Inflammatory macrophage (primary cell): ENCODE measurements at places on chromosomes 4 and X.
A peak's percentile ranks its signal among the peaks of the same experiment; 100 is the strongest.

DNA sequence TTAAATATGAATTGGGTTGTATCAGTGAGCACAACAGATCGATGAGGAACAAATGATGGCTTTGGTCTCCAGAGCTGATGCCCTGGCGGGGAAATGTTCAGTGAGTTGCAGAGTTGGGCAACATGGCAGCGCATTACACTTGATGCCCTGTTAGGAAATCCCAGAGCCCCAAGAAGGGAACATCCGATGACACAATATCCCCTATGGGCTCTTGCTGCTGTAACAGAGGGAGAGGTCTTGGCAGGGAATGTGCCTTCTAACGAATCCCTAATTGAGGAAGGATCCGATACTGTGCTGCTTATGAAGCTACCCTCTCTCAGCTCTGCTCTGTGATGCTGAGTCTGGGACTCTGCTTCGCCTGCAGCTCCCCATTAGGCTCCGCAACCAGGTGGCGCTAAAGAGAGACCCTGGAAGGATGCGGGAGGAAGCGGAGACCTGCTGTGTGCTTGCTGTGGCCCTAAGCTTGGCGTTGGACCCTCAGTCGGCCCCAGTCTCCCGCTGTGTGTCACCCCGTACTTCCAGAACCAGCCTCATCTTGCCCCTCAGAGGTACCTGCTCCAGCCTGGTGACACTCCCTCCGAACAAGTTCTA, 38.9 kb downstream of the PDHA1 start:
- DNase-seq: peak; percentile 71

DNA sequence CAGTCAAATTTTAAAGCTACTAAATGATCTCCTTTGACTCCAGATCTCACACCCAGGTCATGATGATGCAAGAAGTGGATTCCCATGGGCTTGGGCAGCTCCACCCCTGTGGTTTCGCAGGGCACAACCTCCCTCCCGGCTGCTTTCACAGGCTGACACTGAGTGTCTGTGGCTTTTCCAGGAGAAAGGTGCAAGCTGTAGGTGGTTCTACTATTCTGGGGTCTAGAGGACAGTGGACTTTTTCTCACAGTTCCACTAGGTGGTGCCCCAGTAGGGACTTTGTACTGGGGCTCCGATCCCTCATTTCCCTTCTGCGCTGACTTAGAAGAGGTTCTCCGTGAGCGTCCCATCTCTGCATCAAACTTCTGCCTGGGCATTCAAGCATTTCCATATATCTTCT, 845.2 kb downstream of the PCDH18 start:
- DNase-seq: no peak

DNA sequence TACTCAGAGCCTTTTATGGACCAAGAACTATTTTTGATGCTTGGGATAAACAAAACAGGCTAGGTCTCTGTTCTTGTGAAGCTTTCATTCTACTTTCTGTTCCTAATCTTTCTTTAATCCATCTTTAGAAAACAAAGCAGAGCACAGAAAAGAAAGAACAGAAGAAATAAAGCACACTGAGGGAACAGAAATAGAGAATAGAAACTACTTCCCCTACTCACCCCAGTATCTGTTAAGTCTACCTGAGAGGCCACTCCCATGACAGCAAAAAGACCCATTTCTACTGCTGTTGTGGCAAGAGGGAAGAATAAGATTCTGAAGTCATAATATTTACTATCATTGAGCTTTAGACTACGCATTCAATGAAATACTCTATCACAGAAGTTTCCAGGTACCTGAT, 9.2 kb downstream of the RFC1 start:
- no peak for DNase-seq

DNA sequence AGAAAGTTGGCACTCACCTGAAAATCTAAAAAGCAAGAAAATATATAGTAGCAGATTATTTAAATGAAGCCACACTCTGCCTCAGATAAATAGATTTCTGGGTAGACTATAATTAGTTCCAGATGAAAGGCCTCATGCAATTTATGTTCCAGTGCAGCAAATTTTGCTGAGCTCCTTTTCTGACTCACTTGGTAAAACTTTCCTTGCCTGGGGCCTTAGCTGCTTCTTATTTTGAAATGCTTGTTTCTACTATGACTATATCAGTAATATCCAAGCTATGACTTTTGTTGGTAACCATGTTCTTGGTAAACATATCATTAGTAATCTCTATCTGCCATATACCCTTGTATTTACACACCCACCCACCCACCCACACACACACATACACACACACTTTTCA, 961.8 kb downstream of the SH3BGRL start:
- DNase-seq: no peak

DNA sequence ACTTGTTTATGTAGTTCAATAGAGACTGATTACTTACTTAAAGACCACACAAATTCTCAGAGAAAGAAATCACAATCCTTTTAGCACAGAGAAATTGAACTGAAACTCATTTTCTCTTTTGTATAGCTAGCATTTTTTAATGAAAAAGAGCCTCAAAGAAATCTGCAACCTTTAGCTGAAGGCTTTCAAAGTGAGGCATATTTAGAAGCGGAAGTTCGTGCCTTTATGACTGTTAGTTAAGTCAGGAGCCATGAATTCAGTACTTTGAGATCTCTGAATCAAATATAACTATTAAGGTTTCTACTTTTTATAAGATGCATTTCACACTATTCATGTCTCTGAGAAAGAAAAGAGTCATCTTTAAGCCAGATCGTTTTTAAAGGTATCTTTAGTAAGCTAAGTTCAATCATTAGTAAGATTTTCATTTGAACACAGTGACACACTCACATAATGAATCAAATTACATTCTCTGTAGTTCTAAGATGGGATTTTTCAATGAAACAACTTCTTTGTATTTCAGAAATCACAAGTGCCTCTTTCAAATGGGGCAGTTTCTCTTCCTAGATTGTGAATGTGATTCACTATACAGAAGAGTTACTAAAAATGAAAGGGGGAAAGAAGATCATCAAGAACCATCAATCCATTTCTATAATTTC, 61.4 kb downstream of the SMARCA1 start:
- DNase-seq: no peak

DNA sequence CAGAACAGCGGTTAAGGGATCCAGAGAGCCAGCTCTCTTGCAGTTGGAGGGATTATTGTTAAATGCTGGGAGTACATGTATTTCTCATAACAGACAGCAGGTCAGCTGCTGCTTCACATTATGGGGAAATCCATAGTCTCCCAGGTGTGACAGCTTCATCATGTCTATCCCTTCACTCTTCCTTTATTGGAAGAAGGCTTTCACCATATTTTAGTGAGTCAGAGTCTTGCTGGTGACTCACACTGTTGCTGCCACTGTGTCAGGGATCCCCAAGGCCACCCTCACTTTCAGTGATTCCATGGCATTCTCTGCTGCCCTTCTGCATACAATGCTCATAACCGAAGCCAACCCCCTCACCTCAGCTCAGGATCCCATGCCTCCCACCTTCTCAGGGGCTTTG, 32.9 kb upstream of the PAGE5 start:
- DNase-seq: no peak

DNA sequence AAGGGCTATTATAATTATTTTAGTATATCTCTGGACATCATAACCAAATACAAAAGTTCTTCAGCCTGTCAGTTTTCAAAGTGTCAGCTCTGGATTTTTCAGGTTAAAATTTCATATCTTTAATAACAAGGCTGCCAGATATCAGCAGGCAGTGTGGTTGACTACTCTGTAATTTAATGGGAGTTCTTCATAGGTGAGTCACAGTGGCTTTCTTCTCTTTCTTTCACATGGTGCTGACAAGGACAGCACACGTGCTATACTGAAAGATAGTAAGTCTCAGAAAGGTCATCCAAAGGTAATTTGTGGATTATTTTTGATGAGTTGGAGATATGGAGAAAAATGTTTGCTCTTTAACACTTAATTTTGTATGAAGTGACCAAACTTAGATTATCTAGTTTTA, 43.2 kb downstream of the GALNT7 start:
- no peak for DNase-seq

DNA sequence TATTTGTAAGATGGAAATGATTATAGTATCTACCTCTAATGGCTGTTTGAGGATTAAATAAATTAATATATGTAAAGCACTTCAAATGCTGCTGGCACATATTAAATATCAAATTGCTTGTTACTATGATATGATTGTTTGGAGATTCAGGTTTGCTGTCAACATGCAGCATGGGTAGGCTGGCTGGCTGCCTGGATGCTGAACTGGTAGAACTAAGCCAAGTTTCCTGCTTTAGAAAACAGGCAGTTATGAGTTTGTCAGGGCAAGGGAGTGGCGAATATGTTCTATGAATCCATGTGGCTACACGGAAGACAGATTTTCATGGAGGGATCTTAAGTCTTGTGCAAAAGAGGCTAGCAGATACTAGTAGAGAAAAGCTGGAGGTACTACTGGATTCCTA, 239.6 kb downstream of the GBA3 start:
- no peak for DNase-seq

DNA sequence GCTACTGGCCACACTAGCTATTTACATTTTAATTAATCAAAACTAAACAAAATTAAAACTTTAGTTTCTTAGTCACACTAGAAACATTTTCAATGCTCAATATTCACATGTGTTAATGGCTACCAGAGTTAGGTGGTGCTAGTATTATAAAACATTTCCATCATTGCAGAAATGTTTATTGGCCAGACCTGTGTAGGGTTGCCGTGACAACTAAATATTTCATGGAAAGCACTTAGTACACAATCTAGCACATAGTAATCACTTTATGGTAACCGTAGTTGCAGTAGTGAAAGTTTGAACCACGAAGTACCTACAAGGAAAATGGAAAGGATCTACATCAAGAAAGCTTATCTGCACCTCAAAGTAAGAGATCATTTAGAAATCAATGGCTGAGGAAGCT, 95.9 kb downstream of the HS6ST2 start:
- no peak for DNase-seq

DNA sequence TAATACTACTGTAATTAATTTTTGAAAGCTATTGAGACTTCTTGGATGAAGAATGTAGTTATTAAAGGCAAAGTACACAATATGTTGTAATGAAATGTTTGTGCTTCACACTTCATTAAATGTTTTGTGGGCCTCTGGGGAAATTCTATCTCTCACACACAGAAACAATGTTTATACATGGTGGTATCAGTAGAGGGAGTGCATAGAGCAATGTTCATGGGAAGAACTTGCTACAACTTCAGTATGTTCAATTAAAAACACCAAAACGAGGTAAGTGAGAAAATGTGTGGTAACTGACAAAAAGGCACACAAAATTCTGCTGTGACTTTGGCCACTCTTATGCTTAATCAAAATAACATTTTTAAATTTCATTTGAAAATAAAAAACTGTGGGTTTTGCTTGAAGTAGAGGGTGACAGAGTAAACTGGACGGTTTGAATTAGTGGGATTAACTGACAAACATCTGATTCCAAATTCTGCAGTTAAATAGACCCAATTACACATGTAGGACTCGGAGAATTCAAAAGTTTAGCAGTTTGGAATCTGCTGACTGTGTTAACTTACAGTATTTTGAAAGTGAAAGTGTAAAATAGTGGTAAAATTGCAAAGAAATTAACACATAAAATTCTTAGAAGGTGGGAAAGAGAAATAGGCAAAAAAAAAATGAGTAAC, 111.4 kb upstream of the TTC29 start:
- no peak for DNase-seq

GRCh38 chr4:182354867-182355266, 111.7 kb downstream of the TENM3 start:
- DNase-seq: no peak

GRCh38 chr4:75948822-75949444, 8.1 kb upstream of the NAAA start:
- no peak for DNase-seq

DNA sequence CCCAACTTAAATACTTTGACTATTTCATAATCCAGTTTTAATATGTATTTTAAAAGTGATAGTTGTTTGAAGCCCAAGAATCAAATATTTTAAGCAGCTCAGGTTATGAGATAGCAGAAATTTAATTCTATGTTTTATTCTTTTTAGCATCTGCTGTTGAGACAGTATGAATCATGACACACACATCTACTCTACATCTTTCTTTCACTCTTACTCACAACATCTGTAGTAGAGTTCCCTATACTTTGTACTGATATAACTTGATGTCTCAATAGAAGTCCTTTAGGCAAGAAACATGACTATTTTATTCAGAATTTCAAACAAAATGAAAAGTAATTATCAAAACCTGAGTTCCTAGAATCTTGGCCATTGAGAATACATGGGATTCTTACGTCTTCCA, 187.9 kb upstream of the GNPDA2 start:
- no peak for DNase-seq
